ENCODE measurements at places on chromosomes 2 and 18.
A peak's percentile ranks its signal among the peaks of the same experiment; 100 is the strongest.

GRCh38 chr2:4882421-4882820 lies 809.8 kb upstream of the SOX11 start:
- DNase-seq, result no peak

GRCh38 chr2:32136097-32136496 lies 29.6 kb upstream of the SLC30A6 start:
- peak; percentile 61 for DNase-seq

DNA sequence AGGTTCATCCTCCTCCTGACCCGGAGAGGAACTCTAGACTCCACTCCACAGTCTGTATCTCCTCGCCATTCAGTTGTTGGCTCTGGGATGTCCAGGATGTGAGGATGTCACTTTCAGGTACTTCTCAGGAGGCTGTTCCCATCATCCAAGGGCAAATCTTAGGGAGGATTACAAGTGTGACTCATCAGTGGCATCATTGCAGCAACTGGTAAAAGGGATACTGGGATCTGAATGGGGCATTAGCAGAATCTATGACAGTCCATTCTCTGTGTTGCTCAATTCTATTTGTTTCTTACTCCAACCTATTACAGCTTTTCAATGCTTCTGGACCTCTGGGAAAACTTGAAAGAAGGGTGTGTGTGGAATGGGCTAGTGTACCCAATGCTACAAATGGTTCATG lies 81.5 kb upstream of the FN1 start:
- no peak for DNase-seq

DNA sequence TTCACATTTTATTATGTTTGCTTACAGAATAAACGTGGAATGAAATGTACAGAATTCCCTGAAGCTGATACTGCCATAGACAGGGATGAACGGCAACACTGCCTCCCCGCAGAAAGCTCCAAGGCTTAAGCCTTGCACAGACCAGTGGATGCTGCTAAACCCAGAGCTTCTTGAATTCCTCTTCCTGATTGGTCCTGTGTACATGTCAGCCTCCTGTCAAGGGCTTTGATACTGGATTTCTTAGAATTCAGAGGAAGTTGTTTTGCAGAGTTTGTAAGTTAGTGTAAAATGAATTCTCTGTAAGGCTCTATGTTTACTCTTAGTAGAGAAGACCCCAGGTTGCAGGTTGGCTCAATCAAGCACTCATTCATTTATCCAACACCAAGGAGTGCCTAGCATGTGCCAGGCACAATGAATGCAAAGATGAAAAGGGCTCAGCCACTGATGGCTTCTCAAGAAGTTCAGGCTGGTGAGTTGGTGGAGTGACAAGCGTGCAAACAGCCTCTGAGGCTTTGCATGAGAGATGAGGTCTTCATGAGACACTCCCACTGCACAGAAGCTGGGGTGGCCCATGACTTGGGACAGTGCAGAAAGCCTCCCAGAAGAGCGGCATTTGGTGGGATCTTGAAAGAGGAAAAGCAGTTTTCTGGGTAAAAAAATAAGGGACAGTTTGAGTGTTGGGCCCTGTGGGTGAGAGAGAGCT lies 50.4 kb downstream of the ACKR3 start:
- peak; percentile 60 for DNase-seq

DNA sequence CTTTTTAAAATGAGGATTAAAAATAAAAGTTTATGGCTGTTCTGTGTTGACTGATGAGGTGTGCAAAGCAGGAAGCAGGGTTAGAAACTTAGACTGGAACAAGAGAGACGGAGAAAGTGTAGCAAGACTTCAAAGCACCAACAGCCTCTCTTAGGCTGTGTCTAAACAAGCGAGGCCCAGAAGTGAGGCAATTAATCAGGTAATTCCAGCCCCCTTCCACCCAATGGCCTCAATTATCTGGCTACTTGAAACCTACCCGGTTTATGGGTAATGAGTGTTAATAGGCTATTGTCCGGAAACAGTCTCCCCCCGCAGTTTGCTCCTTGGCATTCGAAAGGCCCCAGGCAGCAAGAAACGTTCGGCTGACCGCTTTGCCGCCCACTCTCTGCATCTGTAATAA lies 171.7 kb upstream of the MYCN start:
- no peak for DNase-seq

DNA sequence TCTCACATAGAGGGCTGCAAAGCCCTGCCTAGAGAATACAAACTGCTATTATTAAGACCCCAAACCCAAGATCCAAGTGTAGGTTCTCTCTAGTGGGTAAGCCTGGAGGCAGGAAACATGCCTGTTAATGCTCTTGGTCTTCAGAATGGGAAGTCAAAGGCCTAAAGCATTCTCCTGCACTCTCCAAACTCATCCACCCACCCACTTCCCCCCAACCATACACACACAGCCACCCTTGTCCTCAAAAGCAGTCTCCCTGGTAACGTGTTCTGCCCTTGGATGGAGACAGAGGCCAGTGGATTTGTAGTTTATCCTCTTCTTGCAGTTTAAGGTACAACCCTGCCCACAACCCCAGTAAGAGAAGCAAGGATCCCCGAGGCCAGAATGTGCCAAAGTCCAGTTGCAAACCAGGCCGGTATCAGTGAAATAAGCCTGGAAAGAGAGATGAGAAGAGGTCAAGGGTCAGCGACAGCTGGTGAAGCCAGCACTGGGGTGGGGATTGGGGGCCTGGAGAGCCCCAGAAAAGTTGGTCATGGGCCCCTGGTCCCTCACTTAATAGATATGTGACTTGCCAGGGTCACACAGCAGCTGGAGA lies 23.0 kb downstream of the TMEM247 start:
- DNase-seq, result no peak

All from umbilical cord (tissue), 2 donors.